NCI-H1105 treated with DMSO at 0.1 percent for 48 hours (cell line): ENCODE measurements at places on chromosomes 11 and 22.
A peak's percentile ranks its signal among the peaks of the same experiment; 100 is the strongest.

GRCh38 chr22:24489011-24489410, 6.1 kb upstream of the UPB1 start:
- DNase-seq: no peak

GRCh38 chr11:2566223-2567025, 121.6 kb downstream of the KCNQ1 start:
- DNase-seq: no peak

DNA sequence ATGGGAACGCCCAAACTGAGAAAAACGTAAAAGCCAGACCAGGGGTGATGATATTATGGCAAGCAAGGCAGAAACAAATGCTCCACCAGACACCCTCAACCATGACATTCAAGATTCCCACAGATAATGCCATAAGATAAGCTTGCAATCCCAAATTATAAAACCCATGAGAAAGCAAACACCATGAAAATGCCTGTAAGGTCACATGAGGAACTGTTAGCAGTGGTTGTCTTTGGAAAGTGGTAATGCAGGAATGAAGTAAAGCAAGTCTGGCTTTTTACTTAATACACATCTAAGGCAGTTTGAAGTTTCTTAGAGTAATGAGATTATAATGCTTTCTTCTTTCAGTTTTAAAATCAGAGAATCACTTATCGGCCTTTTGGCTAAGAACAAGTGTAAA, 111.0 kb downstream of the MN1 start:
- DNase-seq: no peak

GRCh38 chr11:78022397-78023396, at the start of gene KCTD14:
Gene KCTD14 (minus strand): TSS chr11:78023276. CDS start chr11:78023249, 27 bp downstream.
- peak; percentile 30 for DNase-seq

- no peak for DNase-seq
These were observed 30.9 kb downstream of the OR4D9 start for GRCh38 chr11:59542142-59542810.

DNA sequence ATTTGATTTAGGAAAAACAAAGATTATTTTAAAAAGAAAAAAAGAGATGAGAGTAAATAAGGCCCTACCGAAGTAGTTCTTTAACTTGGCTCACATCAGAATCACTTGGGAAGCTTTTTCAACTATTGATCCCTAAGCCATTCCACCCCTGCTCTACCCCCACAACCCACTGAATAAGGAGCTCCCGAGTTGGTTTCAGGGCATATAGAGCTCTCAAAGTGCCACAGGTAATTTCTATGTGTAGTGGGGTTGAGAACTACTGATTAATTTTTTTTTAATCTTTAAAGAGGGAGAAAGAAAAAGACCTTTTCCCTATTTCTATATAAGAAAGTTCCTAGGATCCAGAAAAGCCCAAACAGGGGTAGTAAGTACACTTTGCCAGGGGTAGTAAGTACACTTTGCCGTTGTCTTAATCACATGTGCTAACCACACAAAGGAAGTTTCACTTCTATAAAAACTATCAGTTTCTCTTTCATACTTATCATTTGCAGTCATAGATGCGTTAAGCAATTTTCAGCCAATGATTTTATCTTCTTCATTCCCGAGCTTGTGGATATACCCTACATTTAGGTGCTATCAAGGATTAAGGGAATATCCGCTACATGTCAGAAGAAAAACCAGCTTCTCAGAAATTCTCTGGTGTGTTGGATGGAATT, 108.4 kb upstream of the ZC3H12C start:
- no peak for DNase-seq

DNA sequence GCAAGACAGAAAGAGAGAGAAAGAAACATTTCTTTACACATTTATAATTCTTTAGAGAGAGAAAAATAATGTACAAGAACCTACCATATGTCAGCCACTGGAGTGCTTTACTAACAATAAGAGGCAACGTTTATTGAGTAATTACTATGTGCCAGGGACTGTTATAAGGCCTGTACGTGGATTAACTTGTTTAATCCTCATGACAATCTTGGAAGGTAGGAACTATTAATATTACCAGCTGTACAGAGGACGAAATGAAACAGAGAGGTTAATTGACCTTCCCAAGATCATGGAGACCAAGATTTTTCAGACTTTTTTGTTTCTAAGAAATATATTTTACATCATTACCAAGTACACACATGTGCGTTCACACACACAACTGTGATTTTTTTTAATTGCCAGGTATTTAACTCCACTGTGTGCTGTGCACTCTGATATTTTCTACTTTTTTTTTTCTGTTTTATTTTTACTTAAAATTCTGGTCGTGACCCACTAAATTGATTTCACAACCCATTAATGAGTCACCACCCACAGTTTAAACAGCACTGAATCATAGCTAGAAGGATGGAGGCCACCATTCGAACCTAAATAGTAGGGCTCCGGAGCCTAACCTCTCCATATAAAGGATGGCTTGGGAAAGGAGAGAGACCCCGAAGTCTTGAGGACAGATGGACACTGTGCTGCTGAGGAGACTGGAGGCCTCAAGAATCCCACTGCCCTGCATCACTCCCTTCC, 21.4 kb downstream of the CREB3L1 start:
- no peak for DNase-seq

DNA sequence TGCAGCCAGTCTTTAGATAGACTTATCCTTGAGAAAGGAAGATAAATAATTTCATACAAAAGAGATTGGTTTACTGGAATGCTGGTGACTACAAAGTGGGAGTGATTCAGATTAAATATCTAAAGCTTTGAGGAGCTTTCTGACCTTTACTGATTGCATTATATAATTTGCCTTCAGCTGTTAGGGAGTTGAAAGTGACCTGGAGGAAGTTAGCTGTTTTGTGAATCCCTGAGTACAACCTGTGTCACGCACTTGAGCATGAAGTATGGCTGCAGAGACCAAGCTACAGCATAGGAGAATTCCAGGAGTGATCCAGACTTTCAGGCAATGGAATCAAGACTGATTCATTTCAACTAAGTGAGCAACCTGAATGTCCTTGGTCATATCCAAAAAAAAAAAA, 1848.3 kb upstream of the RAG2 start:
- no peak for DNase-seq

- DNase-seq: no peak
These were observed 848.3 kb downstream of the TBC1D22A start for GRCh38 chr22:47610764-47611163.

- DNase-seq: no peak
These were observed 35.0 kb upstream of the SPON1 start for GRCh38 chr11:13927481-13927880.

- DNase-seq: no peak
These were observed 70.8 kb upstream of the GNAZ start for GRCh38 chr22:22999523-22999922.

- no peak for DNase-seq
These were observed 75.4 kb upstream of the DDI1 start for GRCh38 chr11:103961010-103961409.

DNA sequence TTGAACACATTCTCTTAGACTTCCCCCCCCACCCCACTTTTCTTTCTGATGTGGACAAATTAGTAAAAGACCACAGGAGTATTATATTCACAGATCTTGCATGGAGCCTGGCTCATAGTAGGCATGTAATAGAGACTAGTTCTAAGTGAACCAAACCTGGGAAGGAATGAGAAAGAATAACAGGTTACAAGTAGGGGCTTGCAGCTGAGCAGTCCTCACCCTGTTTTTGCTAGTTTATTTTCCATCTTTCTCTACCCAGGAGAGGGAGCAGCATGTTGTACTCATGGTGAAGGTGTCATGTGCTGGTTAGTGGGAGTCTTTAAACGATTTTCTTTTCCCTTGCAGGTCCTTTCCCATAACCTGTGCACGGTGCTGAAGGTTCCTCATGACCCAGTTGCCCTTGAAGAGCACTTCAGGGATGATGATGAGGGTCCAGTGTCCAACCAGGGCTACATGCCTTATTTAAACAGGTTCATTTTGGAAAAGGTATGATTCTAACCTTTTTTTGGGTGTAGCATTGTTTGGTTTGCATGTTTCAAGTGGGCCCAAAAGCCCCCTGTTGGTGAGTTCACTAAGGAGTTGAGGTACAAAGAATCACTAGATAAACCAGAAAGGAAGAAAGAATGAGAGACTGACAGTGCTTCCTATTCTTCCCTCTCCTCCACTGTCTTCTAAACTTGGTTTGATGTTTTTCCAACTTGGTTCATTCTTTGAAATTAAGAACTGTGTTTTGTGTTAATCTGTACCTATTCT, 30.1 kb downstream of the SWAP70 start:
- no peak for DNase-seq

- no peak for DNase-seq
These were observed 1.9 kb upstream of the SMTN start for GRCh38 chr22:31079095-31079642.

DNA sequence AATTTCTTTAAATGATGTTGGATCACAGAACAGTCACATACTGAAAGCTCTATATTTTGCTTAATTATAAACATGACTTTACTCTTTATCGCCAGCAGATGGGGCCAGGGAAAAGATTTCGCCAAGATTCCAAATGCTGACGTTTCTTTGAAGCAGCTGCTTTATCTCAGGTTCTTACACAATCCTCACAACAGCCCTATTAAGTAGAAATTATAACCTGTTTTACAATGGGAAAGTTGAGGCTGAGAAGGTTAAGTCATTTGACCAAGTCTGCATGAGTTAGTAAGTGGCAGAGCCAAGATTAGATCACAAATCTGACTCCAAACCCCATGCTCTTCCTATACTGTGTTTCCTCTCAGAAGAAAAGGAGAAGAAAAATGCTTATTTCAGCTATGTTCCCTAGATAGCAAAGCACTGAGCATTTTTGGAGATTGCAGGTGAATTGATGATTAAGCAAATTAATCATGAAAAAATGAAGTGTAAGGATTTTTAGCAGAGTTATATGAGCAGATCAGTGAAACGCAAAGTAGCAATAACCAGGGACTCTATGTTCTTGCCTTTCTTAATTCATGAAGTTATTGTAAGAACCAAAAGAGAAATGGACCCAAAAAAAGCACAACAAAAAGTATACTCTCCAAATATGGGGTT, 79.0 kb downstream of the AASDHPPT start:
- DNase-seq: peak; percentile 36

DNA sequence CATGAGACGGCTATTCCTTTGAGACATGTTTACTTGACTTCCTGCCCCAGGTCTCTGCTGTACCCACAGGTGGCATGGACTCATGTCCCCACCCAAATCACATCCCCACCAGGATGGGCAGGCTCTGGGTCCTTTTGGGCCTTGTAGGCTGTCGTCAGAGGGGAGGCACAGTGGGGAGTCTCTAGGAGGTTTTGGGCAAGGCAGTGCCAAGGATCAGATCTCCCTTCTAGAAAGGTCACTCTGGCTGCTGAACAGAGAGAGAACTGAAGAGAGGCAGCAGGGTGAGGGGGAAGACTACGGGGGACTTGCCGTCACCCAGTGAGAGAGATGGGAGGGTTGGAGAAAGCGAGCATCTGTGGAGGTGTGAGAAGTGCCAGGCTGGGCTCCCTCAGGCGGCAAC, 4.6 kb upstream of the KCNQ1OT1 start:
- no peak for DNase-seq

DNA sequence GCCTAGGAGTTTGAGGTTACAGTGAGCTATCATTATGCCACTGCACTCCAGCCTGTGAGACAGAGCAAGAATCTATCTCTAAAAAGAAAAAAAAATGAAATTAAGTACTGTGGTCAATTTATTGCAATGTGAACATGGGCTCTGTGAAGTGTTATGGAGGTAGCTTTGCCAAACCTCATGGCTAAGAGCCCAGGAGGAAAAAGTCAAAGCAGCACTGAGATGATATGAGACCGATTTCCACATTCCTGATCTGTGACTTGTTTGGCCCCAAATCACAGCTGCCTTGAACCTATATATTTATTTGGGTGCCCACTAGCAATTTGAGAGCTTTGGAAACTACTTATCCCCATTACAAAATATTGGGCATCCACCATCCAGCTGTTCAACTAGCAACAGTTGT, 29.8 kb upstream of the TMEM135 start:
- no peak for DNase-seq

- no peak for DNase-seq
These were observed 12.5 kb downstream of the MADD start for GRCh38 chr11:47282462-47282861.

DNA sequence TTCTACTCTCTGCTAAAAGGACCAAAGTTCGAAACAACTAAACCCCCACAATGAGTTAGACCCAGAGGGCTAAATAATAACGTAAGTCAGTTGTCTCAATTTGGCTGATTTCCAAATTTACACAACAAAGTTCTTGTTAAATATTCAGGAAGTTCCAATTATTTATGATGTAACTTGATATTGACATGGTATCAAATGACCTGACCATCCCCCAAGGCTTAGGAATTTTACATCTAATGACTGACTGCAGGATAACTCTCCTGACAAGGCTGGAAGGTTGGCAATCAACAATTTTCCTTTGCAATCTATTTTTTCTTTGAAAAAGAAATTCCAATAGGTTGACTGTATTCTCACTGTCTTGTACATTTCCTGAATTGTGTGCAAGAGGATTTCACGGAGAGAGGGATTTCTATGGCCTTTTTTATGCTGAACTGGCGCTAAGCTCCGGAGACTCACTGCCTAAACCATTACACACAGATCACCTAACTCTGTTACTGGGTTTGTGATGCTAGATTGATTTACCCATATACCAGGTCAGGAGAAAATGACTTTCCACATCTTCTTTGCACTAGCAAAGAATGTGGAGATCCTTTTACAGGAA, 9.6 kb upstream of the CDON start:
- DNase-seq: peak; percentile 96

DNA sequence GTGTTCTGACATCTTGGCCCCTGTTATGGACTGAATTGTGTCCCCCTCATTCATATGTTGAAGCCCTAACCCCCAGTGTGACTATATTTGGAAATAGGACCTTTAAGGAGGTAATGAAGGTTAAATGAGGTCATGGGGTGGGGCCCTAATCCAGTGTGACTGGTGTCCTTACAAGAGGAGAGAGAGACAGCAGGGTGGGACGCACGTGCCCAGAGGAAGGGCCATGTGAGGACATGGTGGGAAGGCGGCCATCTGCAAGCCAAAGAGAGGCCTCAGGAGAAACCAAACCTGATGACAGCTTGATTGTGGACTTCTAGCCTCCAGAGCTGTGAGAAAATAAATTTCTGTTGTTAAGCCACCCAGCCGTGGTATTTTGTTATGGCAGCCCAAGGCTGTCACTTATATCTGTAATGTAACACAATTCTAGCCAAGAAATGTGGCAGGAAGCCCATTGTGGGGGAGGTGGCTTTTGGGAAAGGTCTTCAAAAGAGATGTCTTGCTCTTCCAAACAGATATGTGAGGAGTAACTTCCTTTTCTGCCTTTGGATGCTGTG, 23.7 kb downstream of the SLC22A6 start:
- no peak for DNase-seq
